Effector CD4-positive, alpha-beta T cell (primary cell): ENCODE measurements at places on chromosomes 7 and 10.

GRCh38 chr7:117259615-117260014 is 63.2 kb downstream of the WNT2 start:
- DNase-seq, result no peak

DNA sequence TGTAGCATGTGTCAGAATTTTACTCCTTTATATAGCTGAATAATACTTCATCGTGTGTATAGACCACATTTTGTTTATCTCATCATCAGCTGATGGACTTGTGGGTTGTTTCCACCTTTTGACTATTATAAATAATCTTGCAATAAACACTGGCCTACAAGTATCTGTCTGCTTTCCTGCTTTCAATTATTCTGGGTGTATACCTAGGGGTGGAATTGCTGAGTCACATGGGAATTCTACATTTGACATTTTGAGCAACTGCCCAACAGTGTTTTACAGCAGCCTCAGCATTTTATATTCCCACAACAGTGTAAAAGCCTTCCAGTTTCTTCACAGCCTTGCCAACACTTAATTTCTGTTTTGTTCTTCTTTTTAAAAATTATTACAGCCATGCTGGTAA is 200.3 kb upstream of the PRSS1 start:
- DNase-seq, result no peak

- no peak for DNase-seq
Observed at GRCh38 chr7:84735677-84736076, 451.2 kb downstream of the SEMA3D start.

DNA sequence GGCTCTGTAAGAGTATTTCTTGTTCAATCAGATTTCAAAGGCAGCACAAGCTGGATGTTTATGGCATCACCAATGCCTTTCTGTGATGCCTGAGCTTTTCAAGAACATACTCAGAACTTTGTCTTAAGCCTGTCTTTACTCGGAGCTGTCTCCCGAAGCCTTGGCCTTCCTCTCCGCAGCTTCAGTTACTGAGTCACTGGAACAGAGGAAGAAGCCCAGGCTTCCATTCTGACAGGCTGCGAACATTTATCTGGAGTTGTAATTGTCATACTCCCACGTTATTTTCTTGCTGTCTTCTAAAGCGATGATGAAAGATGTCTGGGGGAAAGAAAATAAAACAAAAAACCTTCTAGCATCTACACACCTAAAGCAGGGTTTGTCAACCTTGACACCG is 43.9 kb downstream of the GRK5 start:
- no peak for DNase-seq

- no peak for DNase-seq
Observed at GRCh38 chr10:93553482-93554315, 12.8 kb upstream of the FFAR4 start.

GRCh38 chr7:39164887-39165286 is 187.2 kb downstream of the POU6F2 start:
- DNase-seq, result no peak
